ENCODE measurements at places on chromosomes 2 and 18.

DNA sequence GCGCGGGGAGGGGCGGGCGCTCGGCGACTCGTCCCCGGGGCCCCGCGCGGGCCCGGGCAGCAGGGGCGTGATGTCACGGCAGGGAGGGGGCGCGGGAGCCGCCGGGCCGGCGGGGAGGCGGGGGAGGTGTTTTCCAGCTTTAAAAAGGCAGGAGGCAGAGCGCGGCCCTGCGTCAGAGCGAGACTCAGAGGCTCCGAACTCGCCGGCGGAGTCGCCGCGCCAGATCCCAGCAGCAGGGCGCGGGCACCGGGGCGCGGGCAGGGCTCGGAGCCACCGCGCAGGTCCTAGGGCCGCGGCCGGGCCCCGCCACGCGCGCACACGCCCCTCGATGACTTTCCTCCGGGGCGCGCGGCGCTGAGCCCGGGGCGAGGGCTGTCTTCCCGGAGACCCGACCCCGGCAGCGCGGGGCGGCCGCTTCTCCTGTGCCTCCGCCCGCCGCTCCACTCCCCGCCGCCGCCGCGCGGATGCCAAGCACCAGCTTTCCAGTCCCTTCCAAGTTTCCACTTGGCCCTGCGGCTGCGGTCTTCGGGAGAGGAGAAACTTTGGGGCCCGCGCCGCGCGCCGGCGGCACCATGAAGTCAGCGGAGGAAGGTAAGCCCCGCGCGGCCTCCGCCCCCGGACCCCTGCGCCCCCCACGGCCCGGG is at the start of gene NFATC1:
TSS of gene NFATC1 (plus strand) at position 170 of the 644 bp plus-strand sequence. CDS start at position 465, 295 bp downstream.
- DNase-seq = peak; percentile 55

- no peak for DNase-seq
Measured at GRCh38 chr2:179951680-179952079, 55.4 kb downstream of the CWC22 start.

DNA sequence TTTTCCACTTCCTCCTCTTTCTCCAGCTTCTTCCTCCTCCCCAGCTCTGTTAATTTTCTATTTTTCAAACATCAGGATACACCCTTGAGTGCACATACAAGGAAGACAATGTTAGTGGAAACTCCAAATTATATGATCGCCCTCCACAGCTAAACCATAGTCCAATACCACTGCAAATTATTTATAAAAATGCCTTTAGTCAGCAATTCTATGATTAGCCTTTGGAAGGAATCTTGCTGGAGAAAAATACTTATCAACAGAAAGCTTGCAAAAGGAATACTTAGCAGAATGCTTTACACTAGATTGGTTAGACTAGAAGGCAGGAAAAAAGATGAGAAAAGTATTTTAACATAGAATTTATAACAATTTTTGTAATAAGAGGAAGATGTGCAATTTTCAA is 178.9 kb downstream of the FAM124B start:
- DNase-seq = no peak

DNA sequence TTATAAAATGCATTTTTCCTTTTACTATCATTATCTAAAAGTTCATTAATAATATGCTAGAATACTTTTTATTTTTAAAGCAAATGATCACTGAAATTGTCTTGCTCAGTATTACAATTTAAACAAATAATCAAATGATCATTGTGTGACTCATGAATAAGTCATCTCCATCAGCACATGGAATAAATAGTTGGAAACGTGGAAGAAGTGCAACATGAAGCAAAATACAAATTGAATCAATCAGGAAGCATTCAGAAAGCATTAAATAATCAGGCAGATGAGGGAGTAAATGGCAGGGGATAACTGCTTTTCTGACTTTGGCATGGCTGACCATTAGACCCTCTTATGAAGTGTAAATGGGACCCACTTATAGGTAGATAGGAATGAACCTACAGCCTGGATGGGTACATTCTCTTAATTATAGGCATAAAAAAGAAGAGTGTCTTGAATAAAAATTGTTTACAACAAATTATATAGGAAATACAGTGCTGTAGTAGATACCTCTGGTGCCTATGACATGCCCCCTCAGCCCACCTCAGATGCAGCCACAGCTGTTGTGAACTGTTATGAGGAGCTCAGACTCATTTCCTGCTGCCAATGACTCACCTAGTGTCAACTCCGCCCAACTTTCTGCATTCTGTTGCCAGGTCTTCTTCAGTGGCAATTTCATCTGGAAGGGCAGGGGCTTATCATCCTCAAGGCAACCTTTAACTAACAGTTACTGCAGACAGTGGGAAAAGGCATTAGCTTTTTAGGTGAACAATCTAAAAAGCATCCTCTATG is 936.0 kb downstream of the TRIB2 start:
- DNase-seq = no peak

GRCh38 chr2:120919771-120920453 is 184.2 kb downstream of the GLI2 start:
- DNase-seq = no peak

DNA sequence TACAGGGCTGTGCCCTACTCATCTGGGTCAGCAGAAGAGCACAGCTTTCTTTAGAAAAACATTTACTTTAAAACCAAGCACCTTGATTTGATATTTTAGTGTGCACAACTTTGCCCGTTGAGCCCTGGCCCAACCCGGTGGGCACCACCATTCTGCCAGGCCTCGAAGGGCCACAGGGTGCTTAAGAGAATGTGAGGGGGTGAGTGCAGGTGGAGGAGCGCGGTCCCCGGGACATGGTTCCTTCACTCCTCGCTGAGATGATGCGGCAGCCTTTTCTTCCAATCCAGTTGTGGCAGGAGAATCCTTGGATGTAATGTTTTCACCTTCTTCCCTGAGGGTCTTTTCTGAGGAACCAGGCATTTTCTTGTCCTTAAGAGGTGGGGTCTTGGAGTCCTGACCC is 119.0 kb downstream of the RPIA start:
- DNase-seq = no peak

- DNase-seq = no peak
Measured at GRCh38 chr2:107738266-107738665, 88.4 kb upstream of the RGPD4 start.

- DNase-seq = no peak
Measured at GRCh38 chr18:478681-479080, 21.8 kb downstream of the COLEC12 start.

DNA sequence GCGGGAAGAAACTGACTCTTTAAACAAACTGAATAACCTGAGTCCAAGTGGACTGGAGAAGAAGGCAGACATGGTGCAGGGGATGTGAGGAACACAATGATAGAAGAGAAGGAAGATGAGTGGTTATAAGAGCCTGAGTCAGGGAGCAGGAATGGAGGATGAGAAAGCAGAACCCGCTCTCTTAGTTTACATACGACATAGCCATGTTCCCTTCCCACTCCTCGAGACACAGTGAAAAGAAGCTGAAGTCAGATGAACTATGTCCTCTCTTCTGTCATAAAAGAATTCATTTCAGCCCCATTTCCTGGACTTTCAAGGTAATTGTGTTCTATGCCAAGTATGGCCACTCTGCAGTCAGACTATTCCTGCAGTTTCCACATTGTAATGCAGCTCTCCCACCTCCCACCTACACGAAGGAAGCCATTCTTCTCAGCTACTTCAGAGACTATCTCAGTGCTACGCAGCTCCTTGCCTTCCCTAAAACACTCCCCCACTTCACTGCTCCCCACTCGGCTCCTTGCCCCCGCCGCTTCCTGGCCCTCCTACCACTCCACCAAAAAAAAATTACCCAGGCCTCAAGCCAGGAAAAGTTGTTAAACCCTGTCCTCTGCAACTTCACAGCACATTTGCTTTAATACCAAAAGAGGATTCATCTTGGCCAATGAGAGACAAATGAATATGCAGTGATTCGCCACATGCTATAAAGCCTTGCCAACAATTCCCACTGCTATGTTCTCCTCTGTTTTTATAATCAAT is 323.4 kb upstream of the EPHA4 start:
- no peak for DNase-seq

DNA sequence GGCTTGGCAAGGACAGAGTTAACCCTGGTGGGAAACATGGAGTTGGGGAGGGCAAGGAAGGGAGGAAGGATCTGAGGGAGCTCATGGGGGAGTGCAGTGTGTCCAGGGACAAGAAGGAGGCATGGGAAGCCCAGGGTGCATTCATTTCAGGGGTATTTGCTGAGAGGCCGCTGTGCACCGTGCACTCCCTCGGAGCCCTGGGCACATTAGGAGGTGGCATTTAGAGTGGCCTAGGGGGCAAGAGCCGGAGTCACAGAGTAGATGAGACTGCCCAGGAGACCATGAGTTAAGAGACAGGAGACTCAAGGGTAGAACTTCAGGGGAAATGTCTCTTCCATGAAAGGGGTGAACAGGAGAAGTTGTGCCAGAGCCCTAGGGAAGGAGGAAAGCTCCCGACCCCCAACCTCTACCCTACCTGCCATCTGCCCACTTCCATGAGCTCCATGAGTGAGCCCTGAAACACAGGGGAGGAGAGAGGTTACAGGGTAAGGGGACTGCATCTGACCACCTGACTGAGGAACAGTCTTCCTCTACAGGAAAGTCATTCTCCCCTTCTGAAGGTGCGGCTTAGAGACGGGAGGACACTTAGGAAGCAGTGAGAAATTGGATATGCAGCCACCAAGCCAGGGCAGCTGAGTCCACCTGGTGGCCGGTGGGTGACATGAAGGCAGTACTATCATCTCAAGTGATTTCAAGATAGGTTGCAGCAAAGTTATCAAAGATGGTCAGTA is 58.5 kb upstream of the COPS8 start:
- peak; percentile 62 for DNase-seq

DNA sequence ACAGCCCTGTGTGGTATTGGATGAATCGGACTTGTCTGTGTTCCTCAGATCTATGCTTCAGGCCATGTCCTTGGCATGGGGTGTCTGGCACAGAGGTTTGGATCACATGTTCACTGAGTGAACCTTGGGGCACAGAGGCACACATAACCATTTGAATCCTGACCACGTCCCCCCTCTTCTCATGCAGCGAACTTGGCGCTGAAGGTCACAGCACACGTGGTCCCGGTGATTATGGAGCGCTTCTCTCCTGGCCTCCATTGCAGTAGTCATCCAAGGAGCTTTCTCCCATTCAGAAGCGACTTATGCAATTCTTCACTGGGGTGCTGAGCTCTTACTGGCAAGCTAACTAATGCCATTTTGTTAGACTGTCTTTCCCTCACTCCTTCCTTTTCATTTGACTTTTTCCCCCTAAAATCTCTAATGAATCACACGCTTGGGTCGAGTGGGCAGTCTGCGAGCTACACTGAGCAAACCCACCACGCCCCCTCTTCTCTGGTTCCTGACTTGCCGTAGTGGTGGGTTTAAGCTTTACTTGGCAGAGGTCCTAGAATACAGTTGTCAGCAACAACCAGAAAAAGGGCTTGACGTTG is 59.4 kb downstream of the KCNG2 start:
- no peak for DNase-seq

- DNase-seq = no peak
Measured at GRCh38 chr18:61748004-61748403, 144.8 kb downstream of the RNF152 start.

DNA sequence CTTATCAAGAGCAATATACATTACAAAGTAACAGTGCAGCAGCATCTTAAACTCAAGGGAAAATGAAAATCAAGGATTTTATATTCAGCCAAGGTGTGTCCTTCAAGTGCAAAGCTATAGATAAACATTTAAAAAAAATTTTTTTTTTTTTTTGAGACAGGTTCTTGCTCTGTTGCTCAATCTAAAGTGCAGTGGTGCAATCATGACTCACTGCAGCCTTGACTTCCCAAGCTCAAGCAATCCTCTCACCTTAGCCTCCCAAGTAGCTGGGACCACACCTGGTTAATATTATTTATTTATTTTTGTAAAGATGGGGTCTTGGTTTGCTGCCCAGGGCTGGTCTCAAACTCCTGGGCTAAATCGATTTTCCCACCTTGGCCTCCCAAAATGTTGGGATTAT is 9.0 kb downstream of the CDKL4 start:
- no peak for DNase-seq

DNA sequence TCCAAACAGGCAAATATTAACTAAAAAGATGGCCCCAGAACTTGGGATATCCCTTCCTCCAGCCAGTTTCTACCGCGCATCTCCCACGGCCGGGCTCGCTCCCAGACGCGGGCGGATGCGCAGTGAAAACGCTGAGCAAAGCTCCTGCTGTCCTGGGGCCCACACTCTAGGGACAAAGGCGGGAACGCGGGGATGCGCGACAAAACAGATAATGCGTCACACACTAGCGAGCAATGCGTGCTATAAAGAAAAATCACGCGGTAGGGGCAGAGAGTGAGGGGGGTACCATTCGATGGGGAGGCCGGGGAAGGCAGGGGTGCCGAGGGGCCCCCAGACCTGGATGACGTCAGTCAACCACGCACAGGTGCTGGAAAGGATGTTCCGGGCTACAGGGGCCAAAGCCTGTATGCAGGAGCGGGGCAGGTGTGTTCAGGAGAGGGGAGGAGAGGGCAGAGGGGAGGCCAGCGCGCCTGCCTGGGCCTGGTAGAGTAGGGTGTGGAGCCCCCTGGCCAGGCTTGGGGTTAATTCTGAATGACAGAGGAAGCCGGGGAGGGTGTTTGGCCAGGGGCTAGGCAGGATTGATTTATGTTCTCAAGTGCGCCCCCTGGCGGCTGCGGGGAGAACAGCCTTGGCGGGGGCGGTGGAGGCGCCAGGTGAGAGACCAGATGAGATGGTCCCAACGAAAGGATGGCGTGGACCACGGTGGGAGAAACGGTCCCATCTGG is 14.9 kb upstream of the ITM2C start:
- peak; percentile 60 for DNase-seq

DNA sequence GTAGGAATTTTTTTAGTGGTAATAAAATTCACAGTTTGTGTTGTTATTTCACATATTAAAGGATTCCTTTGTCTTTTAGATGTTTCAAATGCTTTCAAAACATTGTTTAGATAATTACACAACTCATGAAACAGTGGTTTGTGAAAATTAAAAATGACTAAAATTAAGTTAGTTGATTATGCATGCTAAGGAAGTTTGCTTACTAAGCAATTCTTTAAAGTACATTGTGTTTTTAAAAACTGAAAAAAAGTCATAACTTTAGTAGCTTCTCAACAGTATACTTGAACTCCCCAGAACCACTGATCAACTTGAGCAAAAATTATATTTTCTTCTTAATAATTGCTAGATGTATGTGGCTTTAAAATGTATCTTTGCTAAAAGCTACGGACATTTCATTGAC is 298.4 kb upstream of the MC4R start:
- DNase-seq = no peak

DNA sequence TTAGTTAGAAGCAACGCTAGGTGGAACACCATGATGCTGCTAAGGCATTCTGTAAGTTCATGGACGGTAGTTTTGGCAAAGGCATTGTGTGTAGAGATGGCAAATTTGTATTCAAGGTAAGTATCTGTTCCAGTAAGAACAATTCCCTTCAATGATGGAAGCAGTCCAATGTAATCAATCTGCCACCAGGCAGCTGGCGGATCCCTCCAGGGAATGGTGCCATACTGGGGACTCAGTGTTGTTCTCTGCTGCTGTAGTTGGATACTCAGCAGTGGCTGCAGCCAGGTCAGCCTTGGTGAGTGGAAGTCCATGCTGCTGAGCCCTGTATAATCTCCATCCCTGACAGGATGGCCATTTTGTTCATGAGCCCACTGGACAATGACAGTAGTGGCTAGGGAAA is 62.8 kb downstream of the ARL6IP6 start:
- DNase-seq = no peak

- DNase-seq = no peak
Measured at GRCh38 chr2:10918661-10919409, 7.1 kb downstream of the KCNF1 start.
